ENCODE measurements at places on chromosomes 16 and 17.
A peak's percentile ranks its signal among the peaks of the same experiment; 100 is the strongest.

DNA sequence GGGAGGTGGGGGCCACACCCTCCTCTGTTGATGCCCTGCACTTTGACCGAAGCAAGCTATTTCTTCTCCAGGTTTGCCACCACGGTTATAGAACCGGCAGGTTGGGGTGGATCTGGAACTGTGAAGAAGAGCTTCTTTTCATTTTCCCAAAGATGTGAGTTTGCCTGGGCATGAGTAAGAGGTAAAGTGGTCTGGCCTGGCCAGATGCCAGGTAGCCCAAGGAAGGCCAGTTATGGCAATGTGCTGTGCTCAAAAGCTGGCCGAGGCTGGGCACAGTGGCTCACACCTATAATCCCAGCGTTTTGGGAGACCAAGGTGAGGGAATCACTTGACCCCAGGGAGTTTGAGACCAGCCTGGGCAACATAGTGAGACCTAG is 18.7 kb downstream of the ATP6V0D1 start:
- no peak for DNase-seq

- no peak for DNase-seq
Measured at GRCh38 chr17:81129289-81129688, 36.0 kb upstream of the PVALEF start.

- DNase-seq, result peak; percentile 90
Measured at GRCh38 chr17:9050801-9051401, 29.6 kb downstream of the NTN1 start.

DNA sequence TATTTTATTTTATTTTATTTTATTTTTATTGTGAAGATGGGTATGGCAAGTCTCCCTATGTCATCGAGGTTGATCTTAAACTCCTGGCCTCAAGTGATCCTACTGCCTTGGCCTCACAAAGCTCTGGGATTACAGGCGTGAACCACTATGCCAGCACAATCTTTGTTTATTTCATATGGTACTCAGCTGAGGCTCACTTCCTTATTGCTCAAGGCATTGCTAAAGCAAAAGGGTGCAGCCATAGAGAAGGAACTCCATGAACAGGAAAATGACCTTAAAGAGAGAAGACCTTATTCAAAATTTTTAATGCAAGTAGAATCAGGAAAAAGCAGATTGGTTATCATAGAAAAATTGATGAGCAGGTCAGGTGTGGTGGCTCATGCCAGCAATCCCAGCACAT is 110.6 kb upstream of the RBBP6 start:
- DNase-seq, result no peak

GRCh38 chr17:14670861-14671260 is 370.0 kb downstream of the HS3ST3B1 start:
- DNase-seq, result no peak

GRCh38 chr17:56028837-56029236 is 124.4 kb upstream of the ANKFN1 start:
- no peak for DNase-seq

- no peak for DNase-seq
Measured at GRCh38 chr17:41617136-41617535, 4.6 kb upstream of the KRT16 start.

DNA sequence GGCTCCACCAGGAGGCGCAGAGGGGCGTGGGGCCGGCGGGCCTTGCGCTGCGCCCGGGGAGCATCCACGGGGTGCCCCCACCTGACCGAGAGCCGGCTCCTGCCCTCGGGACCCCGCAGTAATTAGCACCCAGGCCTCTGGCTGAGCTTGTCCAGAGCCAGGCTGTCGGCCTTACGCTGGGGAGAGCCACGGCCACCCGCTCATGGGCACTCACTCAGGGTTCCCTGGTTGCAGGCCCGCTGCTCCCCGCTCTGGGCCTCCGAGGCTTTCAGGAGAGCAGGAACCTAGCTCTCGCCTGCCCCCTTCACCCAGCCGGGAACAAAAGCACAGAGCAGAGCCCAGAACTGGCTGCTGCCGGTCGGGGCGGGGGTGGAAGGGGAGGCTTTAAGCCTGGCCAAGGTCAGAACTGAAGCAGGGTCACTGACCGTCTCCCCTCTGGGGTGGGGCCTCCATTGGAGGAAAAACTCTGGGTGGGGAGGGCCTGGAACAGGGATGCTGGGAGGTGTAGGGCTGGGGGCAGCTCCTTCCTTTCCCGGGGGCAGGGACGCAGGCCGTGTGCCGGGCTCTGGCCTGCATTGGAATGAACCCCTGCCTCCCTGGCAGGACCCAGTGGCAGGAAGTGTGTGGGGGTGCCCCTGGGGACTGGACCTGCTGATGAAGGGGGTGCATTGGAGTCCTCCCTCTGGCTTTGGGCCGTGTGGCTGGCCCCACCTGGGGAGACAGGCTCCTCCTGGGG is 12.3 kb downstream of the GLIS2 start:
- DNase-seq, result no peak

DNA sequence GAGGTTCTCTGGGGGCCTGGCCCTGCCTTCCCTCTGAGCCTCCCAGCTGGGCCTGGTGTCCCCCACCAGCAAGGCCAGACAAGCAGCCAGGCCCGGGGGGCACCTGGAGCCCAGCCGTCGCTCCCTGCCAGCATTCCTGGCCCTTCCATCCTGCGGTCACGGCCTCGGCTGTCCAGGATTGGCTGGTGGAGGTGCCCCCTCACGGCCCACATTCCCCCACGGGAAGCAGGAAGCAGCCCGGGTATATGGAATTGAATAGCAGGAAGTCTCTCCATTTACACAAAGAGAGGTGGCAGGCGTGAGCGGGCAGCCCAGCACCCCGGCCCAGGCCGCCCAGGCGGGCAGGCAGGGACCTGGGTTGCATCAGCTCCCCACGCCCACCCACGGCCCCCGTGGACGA is 14.5 kb downstream of the TRAF7 start:
- DNase-seq, result no peak
